Right lobe of liver (tissue), 6 donors: ENCODE measurements at places on chromosomes 11 and 22. TPM values are rescaled to one million over a fixed set of nuclear protein-coding genes. Genes with fewer than 3 reads are reported as not detected.

The POU2AF3 gene
- total RNA-seq = 0.42 TPM

The RBMXL2 gene
- total RNA-seq = not detected

DNA sequence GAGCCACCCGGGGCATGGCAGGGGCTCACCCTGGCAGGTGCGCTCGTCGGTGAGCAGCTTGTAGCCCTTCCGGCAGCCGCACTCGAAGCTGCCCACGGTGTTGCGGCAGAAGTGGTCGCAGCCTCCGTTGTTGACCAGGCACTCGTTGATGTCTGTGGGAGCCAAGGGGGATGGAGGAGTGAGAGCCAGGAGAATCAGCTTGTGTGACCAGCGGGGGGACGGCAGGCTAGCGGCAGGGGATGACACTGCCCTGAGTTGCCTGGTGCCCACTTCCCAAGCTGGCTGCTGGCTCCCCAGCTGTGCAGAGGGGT lies 44.7 kb upstream of the TTLL12 start:
- no peak for DNase-seq

DNA sequence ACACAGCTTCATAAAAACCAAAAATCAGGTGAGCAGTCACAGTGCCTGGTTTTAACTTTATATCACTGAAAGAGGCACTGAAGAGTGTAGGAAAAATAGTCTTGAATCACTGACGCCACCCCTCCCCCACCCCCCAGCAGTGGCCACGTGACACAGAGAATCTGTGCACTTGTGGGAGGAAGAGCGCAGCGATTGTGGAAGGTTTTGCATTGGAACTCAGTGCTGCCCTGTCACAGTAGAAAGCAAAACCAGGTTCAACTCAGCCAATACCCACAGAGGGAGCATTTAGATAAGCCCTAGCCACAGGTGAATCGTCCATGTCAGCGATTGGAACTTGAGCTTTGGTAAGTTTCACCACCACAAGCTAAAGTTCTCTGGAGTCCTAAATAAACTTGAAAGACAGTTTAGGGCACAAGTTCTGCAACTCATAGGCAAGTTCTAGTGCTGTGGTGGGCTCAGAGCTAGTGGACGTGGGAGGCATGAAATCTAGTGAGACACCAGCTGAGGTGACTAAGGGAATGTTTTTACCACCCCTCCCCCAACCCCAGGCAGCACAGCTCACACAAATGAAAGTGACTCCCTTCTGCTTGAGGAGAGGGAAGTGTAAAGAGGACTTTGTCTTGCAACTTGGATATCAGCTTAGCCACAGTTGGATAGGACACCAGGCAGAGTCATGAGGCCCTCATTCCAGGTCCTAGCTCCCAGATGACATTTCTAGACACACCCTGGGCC lies 13.3 kb downstream of the OR52B2 start:
- DNase-seq = no peak

The P2RX6 gene
- total RNA-seq = not detected
